A549 (cell line): ENCODE measurements at places on chromosomes 1 and 21. TPM values are rescaled to one million over a fixed set of nuclear protein-coding genes. Genes with fewer than 3 reads are reported as not detected.

- DNase-seq, result no peak
These were observed 5.1 kb upstream of the NEK7 start for GRCh38 chr1:198151688-198152087.

- no peak for DNase-seq
These were observed 71.2 kb downstream of the DAP3 start for GRCh38 chr1:155759966-155760630.

- DNase-seq, result no peak
These were observed 113.9 kb downstream of the GRIK1 start for GRCh38 chr21:29825936-29826335.

DNA sequence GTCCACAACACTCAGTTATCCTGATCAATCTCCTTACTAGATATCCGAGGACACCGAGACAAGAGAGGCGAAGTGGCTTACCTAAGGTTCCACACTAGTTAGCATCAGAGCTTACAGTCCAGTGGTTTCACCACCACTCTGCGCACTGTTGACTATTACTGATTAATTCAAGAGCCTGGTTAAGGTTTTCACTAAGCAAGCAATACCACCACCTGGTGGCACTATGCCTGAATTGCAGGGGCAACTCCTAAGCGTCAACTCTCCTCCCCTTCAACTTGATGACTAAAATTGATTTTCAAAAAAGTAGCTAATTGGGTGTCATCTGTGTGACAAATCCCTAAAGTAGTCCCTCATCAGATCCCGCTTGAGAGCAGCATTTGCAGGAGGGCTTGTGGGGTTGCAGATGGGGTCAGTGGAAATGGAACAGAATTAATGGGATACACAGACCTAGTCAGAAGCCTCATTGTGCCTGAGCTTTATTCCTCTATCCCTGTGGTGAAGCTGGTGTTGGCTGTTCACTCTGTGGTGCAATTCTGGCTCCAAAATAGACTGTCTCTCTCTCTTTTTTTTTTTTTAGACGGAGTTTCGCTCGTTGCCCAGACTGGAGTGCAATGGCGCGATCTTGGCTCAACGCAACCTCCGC, 9.1 kb downstream of the TTC22 start:
- DNase-seq, result peak; percentile 34

GRCh38 chr1:53580009-53580400, 120.8 kb downstream of the DMRTB1 start:
- no peak for DNase-seq

DNA sequence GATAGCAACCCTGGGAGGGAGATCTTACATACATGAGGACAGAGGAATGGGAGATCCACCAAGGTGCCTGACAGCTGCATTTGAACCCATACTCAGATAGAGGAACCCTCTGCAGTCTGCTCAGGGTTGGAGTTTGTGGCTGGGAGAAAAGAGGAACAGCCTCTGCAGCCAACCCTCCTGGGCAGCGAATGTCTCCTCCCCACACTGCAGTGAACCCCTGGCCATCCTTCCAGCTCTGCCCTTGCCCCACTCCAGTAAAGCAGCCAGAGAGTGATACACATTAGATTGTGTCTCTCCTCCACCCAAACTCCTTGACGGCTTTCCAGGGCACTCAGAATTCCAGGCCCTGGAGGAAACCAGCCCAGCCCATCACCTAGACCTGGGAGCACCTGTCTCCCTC, 137.7 kb downstream of the RUNX1 start:
- DNase-seq, result no peak

DNA sequence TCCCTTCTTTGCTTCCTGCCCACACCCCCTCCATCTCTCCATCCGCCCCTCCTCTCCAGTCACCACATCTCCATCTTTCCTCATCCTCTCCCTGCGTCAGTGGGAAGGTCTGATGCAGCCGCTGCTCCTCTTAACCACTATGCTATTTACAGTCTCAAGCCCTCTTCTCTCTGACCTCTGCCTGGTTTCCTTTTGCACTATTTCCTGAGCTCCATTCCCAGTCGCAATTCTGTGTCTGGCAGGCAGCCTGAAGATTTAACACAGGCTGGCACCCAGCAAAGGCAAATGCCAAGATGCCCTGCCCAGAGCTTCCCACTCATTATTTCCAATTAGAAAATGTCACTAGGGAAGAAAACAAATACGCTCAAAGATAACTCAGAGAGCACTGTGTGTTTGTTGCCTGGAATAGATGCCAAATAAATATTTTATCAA, 89.6 kb upstream of the LPGAT1 start:
- peak; percentile 55 for DNase-seq

DNA sequence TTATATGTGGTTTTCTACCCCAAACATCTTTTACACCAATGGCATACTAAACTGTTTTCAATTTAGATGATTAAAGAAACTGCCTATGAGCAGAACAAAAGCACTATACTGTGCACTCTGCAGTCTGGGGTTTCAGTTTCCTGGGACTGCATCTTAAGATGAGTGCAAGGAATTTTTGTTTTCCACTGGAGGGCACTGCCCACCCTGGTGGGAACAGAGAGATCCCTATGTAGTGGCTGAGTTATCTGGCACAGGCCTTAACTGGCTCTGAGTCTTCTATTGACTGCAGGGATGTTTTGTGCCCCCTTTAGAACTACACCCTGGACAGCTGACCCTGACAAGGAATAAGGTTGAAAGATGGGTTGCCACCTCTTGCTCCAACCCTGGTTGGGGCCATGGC, 12.0 kb downstream of the PROK1 start:
- no peak for DNase-seq

DNA sequence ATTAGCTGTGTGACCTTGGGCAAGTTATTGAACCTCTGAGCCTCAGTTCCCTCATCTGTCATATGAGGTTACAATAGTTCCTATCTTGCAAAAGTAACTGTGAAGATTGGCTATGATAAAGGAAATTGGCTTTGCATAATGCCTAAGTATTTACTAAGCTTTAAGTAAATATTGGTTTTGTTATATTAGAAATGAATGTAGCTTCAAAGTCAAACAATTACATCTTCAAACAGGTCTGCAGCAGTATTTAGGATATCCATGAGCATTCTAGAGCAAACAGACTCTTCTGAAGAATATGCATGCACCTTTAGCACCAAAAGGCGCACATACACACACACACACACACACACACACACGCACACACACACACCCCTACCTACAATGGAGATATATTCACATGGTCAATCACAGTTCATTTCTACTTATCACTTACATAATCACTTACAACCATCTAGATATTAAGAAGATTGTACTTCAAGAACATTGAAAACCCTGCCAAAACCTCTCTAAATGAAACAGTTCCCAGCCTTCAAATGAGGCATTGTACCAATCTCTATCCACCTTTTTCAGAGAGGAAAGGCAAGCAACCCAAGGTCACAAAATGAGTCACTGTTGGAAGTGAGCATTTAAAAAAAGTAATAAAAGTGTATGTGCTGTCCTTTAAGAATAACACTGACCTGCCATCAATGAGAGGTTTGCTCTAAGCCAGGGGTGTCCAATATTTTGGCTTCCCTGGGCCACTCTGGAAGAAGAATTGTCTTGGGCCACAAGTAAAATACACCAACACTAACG, 13.4 kb upstream of the FAM43B start:
- no peak for DNase-seq

DNA sequence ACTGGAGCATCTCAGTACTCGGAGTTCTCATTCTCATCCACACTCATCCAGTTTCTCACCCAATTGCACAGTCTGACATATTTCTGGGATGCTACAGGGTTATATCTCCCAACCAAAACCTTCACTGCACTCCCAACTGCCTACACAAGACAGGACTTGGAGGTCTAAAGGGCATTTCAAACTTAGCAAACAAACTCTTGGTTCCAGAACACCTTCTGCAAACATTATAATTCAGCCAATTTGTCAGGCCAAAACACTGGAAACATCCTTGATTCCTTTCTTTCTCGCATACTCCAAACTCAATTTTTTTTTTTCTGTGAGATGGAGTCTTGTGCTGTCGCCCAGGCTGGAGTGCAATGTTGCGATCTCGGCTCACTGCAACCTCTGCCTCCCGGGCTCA, 7.9 kb downstream of the SLAMF1 start:
- no peak for DNase-seq

- no peak for DNase-seq
These were observed 5.5 kb upstream of the ZRANB2 start for GRCh38 chr1:71086331-71086730.

DNA sequence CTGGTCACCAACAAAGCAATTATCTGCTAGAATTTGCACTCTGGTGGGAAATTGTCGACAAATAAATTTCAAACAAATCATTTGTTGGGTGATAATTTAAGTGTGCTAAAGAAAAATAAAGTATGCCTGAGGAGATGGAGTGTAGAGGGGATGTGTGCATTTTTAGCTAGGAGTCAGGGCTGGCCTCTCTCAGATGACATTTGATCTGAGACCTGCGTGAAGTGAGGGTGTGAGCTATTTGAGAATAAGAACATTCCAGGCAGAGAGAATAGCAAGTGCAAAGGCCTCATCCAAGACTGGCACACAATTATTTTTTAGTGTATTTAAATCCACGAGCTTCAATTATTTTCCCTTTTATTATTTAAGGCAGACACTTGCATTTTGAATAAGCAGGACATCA, 19.7 kb upstream of the S1PR1 start:
- DNase-seq, result no peak

- DNase-seq, result no peak
These were observed 8.4 kb downstream of the LUZP1 start for GRCh38 chr1:23159963-23160877.

GRCh38 chr1:8693107-8693506, 124.3 kb downstream of the RERE start:
- DNase-seq, result no peak

DNA sequence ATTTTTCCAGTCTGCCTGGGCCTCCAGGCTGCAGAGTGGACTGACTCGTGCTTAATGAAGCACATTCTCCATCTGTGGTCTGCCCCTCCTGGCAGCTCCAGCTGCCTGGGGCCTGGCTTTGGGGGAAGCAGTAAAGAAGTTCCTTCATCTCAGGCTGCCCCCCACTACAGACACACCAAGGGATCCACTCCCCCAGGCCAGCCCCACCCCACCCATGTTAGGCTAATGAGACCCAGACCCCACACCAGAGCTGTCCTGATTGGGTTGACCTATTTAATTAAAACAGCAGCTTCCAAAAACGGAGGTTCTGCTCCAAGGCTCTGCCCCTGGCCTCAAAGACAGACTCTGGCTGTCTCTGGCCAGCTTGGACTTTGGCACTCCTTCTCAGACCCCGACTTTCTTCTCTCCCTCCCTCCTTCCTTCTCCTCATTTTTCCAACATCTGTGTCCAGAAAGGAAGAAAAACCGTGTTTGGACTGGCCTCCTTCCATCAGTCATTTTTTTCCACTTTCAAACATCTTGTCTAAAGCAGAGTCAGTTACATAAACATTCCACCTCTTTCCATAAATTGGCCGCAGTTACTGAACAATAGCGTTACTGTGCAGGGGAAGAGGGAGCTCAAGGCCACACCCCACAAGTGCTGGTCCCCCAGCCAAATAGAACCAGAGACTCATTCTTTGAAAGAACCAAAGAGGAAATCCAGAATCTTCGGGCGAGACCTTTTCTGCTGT, 29.7 kb downstream of the SERTAD4 start:
- DNase-seq, result no peak

DNA sequence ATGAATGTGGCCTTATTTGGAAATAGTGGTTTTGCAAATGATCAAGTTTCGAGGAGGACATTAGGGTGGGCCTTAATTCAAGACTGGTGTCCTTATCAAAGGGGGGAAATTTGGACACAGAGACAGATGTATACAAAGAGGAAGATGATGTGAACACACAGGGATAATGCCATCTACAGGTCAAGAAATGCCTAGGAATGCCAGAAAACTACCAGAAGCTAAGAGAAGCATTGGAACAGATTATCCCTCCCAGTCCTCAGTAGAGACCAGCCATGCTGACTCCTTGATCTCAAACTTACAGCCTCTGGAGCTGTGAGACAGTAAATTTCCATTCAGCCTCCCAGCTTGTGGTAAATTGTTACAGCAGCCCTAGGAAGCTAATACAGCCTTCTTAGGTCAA, 151.4 kb downstream of the PTGER3 start:
- no peak for DNase-seq

DNA sequence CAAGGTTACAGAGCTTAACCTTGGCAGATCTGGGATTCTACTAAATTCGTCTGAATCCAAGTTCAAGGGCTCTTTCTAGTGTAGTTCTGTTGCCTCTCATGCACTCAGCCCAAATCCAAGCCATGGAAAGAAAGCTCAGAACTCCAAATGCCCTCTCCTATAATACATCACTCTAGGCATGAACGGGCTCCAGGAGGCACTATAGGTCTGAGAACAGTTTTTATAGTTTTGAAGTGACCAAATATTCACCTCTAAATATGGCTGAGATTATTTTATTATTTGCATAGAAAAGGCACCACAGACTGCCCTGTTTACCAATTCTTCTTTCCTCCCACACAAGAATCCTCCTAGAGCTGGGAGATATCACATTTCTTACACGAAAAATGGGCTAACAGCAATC, 327.9 kb upstream of the BEND5 start:
- DNase-seq, result no peak

DNA sequence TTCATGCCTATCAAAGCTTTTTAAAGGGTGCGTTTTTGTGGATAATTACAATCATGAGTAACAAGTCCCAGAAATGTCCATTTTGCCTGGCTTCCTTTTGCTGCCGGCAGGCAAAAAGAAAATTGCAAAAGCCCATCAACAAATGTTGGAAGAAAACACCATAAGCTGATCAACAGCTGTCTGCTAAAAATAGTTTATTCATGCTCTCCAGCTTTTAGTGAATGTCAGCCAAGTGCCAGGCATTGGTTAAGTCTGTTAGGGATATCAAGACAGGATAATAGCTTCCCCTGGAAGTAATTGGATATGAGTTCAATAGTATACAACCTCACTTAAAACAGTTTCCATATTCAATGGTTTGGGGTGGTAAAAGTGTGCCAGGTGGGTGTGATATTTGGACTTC, 13.6 kb upstream of the AGMAT start:
- no peak for DNase-seq

Gene FCGR1A
- polyA plus RNA-seq, result not detected in 3 replicates

Gene GBP2
- 1.3 to 1.7 TPM (median 1.6 TPM) in 3 replicates for polyA plus RNA-seq

Gene OR2AK2
- not detected in 3 replicates for polyA plus RNA-seq

Gene HP1BP3
- polyA plus RNA-seq, result 159 to 181 TPM (median 169 TPM) in 3 replicates

Gene FAAP20
- polyA plus RNA-seq, result 21.7 to 26.0 TPM (median 23.1 TPM) in 3 replicates

Gene RBP7
- polyA plus RNA-seq, result 3.1 to 3.8 TPM (median 3.5 TPM) in 3 replicates

Gene SSBP3
- 8.3 to 10.2 TPM (median 9.1 TPM) in 3 replicates for polyA plus RNA-seq

Gene LCE2C
- polyA plus RNA-seq, result not detected in 3 replicates

Gene OR2T29
- not detected in 3 replicates for polyA plus RNA-seq

Gene USH2A
- polyA plus RNA-seq, result not detected in 3 replicates

Gene STK40
- polyA plus RNA-seq, result 6.0 to 7.6 TPM (median 6.8 TPM) in 3 replicates

Gene OR2L2
- not detected in 3 replicates for polyA plus RNA-seq

Gene GBP7
- not detected in 3 replicates for polyA plus RNA-seq

Gene C1orf141
- not detected in 3 replicates for polyA plus RNA-seq
